ENCODE measurements at places on chromosomes 13 and 19.

DNA sequence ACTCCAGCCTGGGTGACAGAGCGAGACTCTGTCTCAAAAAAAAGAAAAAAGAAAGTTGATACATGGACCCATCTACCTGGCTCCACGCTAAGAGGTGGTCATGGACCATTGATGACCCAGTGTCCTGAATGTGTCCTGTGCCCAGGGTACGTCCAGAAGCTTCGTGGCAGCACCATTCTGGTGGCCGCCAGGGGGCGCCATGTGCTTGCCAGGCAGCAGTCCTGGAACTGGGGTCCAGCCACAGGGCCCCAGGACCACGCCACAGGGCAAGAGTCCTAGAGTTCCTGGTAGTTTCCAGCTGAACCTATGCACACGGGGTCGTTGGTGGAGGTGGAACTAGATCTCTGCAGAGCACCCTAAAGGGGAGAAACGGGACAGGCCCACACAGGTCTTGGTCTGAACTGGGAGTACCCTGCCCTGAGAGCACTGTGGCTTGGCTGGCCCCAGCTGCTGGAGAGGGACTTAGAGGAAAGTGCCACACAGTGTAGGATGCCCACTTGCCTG is 19.9 kb upstream of the FBXO27 start:
- H3K4me3 ChIP-seq = no peak overlapping the region
- H3K4me1 ChIP-seq = no peaks in the 10 kb centered on the region
- no peaks in the 10 kb centered on the region for H3K36me3 ChIP-seq

- no peaks in the 10 kb centered on the region for H3K27me3 ChIP-seq
- peaks cover 11% of the 10 kb centered on the region for H3K4me1 ChIP-seq
- DNase-seq = no peak
These were observed 5.7 kb downstream of the ZNF574 start for GRCh38 chr19:42081584-42082203.

DNA sequence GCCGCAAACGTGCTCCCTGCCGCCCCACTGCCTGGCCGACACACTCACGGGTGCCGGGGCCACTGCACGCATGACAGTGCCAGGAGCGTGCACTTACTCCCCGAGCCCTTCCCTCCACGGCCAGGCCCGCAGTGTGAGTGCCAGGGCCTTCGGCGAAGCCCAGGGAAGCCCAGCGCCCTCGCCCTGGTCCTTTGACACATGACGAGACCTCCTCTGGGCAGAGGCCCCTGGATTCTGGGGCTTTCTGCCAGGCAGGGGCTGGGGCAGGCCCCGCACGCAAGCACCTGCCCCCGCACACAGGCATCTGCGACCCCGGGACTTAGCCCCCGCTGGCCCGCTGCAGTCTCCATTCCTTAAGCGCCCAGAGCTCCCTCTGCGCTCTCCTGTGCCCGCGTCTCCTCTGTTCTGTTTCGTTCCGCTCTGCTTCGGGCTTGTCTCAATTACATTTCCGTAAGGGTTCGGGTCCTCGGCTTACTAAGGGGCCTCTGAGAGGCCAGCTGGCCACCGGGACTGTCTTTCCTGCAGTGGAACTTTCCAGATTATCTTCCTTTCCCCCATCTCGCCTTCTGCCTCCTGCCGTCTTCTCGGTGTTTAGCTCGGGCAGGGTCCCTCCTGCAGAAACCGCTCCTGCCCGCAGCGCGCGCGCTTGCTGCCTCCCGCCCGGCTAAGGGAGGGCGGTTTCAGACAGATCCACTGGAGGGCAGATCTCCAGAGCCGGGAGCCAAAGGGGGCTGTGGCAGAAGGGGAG is 98.8 kb downstream of the ING1 start:
- no peak overlapping the region for H3K27ac ChIP-seq
- DNase-seq = no peak
- no peaks in the 10 kb centered on the region for H3K27me3 ChIP-seq
- H3K36me3 ChIP-seq = no peaks in the 10 kb centered on the region
- peaks cover 3% of the 10 kb centered on the region for H3K4me1 ChIP-seq
- H3K4me3 ChIP-seq = peak overlapping the region; percentile 50

DNA sequence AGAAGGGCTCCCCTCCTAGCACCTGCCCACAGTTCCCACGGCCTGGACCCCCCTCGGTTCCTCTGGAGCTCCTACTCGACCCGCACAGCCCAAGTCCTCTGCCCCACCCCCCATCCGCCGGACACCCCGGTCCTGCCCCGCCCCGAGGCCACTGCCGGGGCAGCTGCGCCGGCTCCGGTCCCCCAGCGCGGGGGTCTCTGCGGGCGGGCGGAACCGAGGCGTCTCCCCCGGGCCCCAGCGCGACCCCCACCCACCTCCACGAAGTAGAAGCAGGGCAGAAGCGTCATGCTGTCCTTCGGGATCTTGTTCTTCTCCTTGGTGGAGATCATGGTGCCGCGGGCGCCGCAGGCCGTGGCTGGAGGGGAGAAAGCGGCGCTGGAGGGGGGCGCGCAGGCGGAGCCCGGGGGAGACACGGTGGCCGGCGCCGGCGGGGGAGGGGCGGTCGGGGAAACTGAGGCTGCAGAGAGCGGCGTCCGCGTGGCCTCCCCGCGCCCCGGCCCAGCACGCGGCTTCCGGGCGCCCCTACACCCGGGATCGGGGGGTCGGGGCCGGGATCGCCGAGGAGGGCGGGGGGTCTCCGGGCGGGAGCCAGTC is 427 bp downstream of the PLPPR3 start:
- H3K4me1 ChIP-seq = peaks cover 13% of the 10 kb centered on the region
- H3K4me3 ChIP-seq = no peak overlapping the region
- H3K27me3 ChIP-seq = no peaks in the 10 kb centered on the region
- H3K36me3 ChIP-seq = no peaks in the 10 kb centered on the region
- H3K27ac ChIP-seq = no peak overlapping the region
- no peak for DNase-seq

DNA sequence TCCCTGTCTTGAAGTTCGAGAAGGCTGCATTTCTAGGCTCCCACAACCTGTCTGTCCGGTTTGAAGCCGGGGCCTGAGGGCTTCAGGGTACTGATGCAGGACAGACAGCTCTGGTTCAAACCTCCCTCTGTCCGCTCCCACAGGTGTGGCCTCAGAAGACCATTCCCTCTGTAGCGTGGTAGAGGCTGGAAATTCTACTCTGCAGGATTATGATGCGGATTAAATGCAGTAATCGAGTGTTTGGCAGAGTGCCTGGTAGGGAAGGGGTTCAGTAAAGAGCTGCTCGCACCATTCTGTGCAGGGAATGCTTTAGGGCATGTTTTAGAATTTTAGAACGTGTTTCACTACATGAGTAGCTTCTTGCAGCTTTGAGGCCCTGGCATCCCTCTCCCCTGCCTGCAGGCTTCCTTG is 30.5 kb downstream of the PPP1R37 start:
- DNase-seq = no peak
- no peak overlapping the region for H3K4me3 ChIP-seq
- H3K36me3 ChIP-seq = no peaks in the 10 kb centered on the region
- peak overlapping the region; percentile 34 for H3K27ac ChIP-seq
- H3K27me3 ChIP-seq = no peaks in the 10 kb centered on the region

All from esophagus squamous epithelium (tissue), 5 donors.